Spinal cord (tissue), 10 donors: ENCODE measurements at places on chromosomes 4 and X. TPM values are rescaled to one million over a fixed set of nuclear protein-coding genes. Genes with fewer than 3 reads are reported as not detected.
A peak's percentile ranks its signal among the peaks of the same experiment; 100 is the strongest.

- no peak overlapping the region for H3K4me3 ChIP-seq
- DNase-seq: no peak
- no peaks in the 10 kb centered on the region for H3K27me3 ChIP-seq
- H3K36me3 ChIP-seq: no peaks in the 10 kb centered on the region
- no peaks in the 10 kb centered on the region for H3K4me1 ChIP-seq
Observed at GRCh38 chr4:114284629-114285028, 305.2 kb upstream of the ARSJ start.

DNA sequence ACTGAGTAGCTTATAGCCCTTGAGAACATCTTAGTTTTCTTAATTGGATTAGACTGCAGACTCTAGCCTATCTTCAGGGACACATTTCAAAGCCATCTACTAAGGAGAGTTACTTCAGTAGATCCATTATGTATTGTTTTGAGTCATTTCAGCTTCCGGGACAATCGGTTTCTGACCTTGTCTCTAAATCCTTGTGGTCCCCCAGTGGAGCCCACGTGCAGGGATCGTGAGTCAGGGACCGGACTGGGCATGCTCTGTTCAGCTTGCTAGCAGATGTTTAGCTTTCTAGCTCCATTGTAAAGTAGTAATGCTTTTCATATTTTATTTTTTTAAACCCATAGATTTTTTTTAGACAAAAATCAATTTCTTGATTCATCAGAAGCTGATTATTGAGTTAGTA is 211.9 kb upstream of the PRPS2 start:
- no peak overlapping the region for H3K4me3 ChIP-seq
- peaks cover 2% of the 10 kb centered on the region for H3K36me3 ChIP-seq
- H3K27me3 ChIP-seq: peaks cover 6% of the 10 kb centered on the region
- H3K4me1 ChIP-seq: no peaks in the 10 kb centered on the region

DNA sequence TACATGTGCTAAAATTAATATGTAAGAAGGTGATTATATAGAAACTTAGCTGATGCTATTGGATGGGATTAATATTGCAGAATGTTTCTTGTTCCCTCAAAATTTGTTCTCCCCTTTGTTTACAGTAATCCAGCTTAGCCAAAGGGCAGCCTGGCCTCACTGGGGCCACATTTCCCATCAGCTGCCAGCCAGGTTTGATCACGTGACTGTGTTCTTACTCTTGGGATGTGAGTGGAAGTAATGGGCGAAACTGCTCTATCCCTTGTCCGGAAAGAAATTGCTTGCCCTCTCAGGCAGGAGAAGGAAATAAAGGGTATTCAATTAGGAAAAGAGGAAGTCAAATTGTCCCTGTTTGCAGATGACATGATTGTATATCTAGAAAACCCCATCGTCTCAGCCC is 44.1 kb upstream of the FAT1 start:
- no peak overlapping the region for H3K27ac ChIP-seq
- no peaks in the 10 kb centered on the region for H3K36me3 ChIP-seq
- H3K4me3 ChIP-seq: no peak overlapping the region
- no peaks in the 10 kb centered on the region for H3K27me3 ChIP-seq
- DNase-seq: no peak

DNA sequence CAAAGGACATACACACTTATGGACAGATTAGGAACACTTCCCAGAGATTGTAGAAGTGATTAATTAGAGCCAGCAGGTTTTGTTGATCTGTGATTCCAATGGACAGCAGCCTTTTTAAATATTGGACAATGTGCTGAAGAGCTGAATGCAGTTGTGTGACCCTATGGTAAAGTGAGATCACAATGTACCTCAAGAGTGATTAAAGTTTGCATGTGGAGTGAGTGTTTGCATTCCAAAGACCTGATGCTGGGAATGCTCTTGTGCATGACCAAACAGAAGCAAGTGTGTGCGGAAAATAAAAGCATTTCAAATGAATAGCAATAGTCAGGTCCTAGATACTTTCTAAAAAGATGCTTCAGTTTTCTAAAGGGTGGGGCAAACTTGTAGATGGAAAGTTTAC is 154.1 kb downstream of the BANK1 start:
- DNase-seq: no peak
- H3K27me3 ChIP-seq: no peaks in the 10 kb centered on the region
- H3K27ac ChIP-seq: no peak overlapping the region
- no peak overlapping the region for H3K4me3 ChIP-seq
- H3K4me1 ChIP-seq: no peaks in the 10 kb centered on the region
- no peaks in the 10 kb centered on the region for H3K36me3 ChIP-seq

DNA sequence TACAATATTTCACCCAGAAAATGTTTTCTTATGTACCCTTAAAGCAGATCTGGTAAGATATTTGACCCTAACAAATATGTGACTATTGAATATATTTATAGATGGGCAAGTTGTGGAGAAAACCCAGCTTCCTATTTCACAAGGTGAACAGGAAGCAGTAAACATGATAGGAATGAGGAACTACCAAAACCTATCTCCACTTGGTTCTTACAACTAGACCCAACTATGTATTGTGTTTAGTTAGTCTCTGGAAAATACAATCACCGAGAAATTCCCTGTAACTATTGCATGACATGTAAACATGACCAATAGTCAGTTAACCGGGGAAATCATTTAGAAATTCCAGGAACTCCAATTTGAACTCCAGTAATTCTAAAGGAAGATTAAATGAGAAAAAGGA is 8.4 kb upstream of the RXFP1 start:
- no peak overlapping the region for H3K27ac ChIP-seq
- H3K4me1 ChIP-seq: no peaks in the 10 kb centered on the region
- no peak overlapping the region for H3K4me3 ChIP-seq
- DNase-seq: no peak
- no peaks in the 10 kb centered on the region for H3K27me3 ChIP-seq

- H3K27me3 ChIP-seq: no peaks in the 10 kb centered on the region
- no peak overlapping the region for H3K27ac ChIP-seq
- no peak overlapping the region for H3K4me3 ChIP-seq
- H3K4me1 ChIP-seq: no peaks in the 10 kb centered on the region
- DNase-seq: no peak
- H3K36me3 ChIP-seq: no peaks in the 10 kb centered on the region
Observed at GRCh38 chr4:156659570-156659969, 312.0 kb downstream of the PDGFC start.

GRCh38 chrX:109485470-109486340 is 3.8 kb upstream of the GUCY2F start:
- H3K4me1 ChIP-seq: no peaks in the 10 kb centered on the region
- peaks cover 8% of the 10 kb centered on the region for H3K27me3 ChIP-seq
- peak; percentile 87 for DNase-seq
- no peaks in the 10 kb centered on the region for H3K36me3 ChIP-seq
- H3K27ac ChIP-seq: no peak overlapping the region

GRCh38 chr4:8591626-8592365 is 769 bp upstream of the CPZ start:
- H3K36me3 ChIP-seq: no peaks in the 10 kb centered on the region
- DNase-seq: no peak
- peaks cover 39% of the 10 kb centered on the region for H3K27me3 ChIP-seq
- H3K4me1 ChIP-seq: peaks cover 34% of the 10 kb centered on the region
- H3K27ac ChIP-seq: no peak overlapping the region

DNA sequence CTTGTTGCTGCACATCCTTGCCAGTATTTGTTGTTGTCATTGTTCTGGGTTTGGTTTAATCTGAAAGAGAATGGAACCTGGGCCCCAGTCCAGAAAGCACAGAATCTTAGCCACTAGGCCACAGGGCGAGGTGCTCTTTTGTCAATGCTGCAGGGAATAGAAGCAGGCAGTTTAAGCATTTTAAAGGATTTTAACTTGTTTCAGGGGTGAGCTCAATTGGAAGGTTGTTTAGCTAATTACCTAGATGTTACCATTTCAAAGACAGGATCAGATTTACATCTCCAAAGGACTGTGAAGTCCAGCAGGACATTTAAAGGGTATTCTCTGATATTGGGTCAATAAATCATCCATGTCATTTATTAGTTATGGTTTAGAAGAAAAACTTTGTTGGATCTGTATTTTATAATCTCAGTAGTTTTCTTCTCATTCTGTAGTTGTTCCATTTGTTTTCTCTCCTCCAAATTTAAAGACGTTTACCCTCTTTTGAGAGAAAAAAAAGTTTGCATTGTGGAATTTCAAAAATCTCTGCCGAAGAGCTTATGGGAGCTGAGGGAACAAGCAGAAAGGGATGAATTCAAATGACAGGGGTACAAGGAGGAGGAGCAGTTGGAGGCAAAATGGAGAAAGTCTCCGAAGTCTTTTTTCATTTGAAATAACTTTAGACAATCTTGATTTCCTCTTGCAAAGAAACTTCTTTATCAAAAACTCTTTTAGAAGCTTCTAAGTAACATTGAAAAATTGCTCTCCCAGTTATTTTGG is 57.5 kb upstream of the FAM47C start:
- no peaks in the 10 kb centered on the region for H3K4me1 ChIP-seq
- H3K4me3 ChIP-seq: no peak overlapping the region
- DNase-seq: no peak
- H3K36me3 ChIP-seq: no peaks in the 10 kb centered on the region
- no peak overlapping the region for H3K27ac ChIP-seq

- H3K4me3 ChIP-seq: no peak overlapping the region
- no peaks in the 10 kb centered on the region for H3K4me1 ChIP-seq
- H3K27me3 ChIP-seq: no peaks in the 10 kb centered on the region
- no peaks in the 10 kb centered on the region for H3K36me3 ChIP-seq
Observed at GRCh38 chr4:120211408-120212015, 144.9 kb upstream of the MAD2L1 start.

DNA sequence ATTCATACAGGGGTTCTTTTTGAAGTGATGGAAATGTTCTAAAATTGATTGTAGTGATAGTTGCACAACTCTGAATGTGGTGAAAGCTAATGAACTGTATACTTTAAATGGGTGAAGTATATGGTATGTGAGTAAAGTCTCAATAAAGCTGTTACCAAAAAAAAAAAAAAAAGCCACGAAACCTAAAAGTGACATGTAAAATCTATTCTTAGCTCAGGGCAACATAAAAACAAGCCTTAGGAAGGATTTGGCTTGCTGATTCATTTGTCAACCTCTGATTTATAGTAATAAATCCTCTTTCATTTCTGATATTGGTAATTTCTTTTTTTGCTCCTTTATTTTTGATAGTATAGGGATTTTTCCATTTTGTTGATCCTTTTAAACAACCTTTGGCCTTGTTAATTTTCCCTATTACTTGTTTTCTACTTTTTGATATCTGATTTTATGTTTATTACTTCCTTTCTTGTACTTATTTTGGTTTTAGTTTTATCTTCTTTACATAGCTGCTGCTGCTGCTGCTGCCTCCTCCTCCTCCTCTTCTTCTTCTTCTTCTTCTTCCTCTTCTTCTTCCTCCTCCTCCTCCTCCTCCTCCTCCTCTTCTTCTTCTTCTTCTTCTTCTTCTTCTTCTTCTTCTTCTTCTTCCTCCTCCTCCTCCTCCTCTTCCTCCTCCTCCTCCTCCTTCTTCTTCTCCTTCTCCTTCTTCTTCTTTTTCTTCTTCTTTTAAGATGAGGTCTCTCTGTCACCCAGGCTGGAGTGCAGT is 79.4 kb downstream of the ADGRG4 start:
- H3K4me3 ChIP-seq: no peak overlapping the region
- no peaks in the 10 kb centered on the region for H3K27me3 ChIP-seq
- H3K4me1 ChIP-seq: no peaks in the 10 kb centered on the region
- no peak overlapping the region for H3K27ac ChIP-seq

DNA sequence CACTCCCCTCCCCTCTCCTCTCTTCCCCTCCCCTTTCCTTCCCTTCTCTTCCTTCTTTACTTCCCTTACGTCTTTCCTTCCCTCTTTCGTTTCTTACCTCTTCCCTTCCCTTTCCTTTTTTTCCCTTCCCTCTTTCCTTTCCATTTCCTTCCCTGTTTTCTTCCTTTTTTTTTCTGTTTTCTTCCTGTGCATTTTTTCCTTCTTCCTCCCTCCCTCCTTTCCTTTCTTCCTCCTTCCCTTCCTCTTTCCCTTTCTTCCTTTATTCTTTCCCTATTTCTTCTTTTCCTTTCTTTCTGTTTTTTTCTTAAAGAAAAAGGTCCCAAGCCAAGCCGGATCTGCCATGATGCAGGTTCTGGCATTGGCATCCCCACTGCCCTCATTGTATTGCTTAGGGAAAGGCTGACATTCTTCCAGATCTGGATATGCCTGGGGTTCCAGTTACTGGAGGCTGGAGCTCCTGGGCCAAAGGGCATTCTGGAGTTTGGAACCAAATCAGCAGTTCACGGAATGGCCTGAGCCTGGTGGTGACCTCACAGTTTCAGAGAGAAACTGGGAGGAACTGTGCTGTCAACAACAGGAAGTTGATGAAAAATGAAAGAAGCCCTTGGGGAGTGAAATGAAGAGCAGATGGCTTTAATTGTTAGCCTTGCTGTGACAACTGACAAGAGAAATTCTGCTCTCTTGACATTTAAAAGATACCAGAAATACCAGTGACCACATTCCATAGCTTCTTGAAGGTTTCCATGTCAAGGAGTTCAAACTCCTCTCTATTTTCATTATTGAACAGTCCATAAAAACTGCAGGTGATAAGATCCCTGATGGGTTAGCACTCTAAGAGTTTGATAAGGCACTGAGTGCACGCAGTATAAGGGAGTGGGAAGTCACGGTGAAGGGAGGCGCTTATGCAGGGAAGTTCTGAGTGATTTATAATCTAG is 622.1 kb downstream of the SPRY1 start:
- no peak overlapping the region for H3K27ac ChIP-seq
- no peak overlapping the region for H3K4me3 ChIP-seq
- H3K27me3 ChIP-seq: no peaks in the 10 kb centered on the region
- DNase-seq: peak; percentile 13
- no peaks in the 10 kb centered on the region for H3K36me3 ChIP-seq

DNA sequence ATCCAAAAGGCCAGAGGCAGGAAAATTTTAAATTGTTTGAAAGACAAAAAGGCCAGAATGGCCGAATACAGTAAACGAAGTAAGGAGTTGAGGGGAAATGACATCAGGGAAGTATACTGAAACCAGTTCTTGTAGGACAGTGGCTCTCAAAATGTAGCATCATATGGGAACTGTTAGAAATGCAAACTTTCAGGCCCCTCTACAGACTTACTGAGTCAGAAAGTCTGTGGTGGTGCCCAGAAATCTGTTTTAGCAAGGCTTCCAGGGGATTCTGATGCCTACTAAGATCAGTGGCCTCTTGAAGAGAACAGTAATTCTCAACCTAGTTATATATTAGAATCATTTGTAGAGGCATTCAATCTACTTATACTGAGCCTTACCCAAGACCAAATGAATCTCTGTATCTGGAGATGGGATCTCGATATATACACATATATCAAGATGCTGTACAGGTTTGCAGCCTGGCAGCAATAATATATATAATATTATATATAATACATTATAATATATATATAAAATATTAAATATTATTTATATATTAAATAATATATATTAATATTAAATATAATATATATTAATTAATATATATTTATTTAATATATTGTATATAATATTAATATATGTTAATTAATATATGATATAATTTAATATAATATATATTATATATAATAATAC is 39.7 kb downstream of the ADAMTS3 start:
- no peaks in the 10 kb centered on the region for H3K4me1 ChIP-seq
- no peaks in the 10 kb centered on the region for H3K27me3 ChIP-seq
- H3K27ac ChIP-seq: no peak overlapping the region
- DNase-seq: no peak
- no peaks in the 10 kb centered on the region for H3K36me3 ChIP-seq

- no peak for DNase-seq
- H3K4me1 ChIP-seq: peaks cover 7% of the 10 kb centered on the region
- no peaks in the 10 kb centered on the region for H3K27me3 ChIP-seq
- H3K36me3 ChIP-seq: no peaks in the 10 kb centered on the region
- no peak overlapping the region for H3K27ac ChIP-seq
Observed at GRCh38 chr4:10589799-10590198, 94.8 kb downstream of the CLNK start.

- H3K4me1 ChIP-seq: no peaks in the 10 kb centered on the region
- no peak overlapping the region for H3K27ac ChIP-seq
- DNase-seq: no peak
- H3K36me3 ChIP-seq: no peaks in the 10 kb centered on the region
Observed at GRCh38 chrX:123088331-123088730, 95.7 kb upstream of the GRIA3 start.

Gene CDS1
- 9.6 TPM for total RNA-seq

Gene DSPP
- total RNA-seq: not detected

Gene PCDH18
- total RNA-seq: 68.1 TPM

Gene RS1
- not detected for total RNA-seq

Gene PAGE2
- total RNA-seq: not detected

Gene CTSO
- total RNA-seq: 38.3 TPM
